Right cardiac atrium (tissue), 5 donors: ENCODE measurements at places on chromosomes 13 and 19. TPM values are rescaled to one million over a fixed set of nuclear protein-coding genes. Genes with fewer than 3 reads are reported as not detected.

ZNF808 gene
- 34.2 TPM for total RNA-seq

TRPM4 gene
- total RNA-seq: 36.4 TPM

GRCh38 chr13:71252184-71252704, 614.8 kb downstream of the DACH1 start:
- no peak for DNase-seq

DNA sequence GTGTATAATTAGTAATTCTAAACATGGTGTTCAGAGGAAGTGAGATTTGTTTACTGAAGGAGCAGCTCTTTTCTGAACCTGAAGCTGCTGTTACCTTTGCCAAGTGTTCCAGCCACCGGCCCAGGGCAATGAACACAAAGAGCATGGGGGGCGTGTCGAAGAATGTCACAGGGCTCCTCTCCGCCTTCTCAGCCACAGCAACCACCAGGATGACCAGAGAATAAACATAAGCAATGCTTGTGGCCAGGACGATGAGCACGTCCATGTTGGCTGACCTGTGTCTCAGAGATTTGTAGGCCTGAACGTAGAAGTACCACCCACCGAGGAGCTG, 53.1 kb downstream of the ATP7B start:
- no peak for DNase-seq

DNA sequence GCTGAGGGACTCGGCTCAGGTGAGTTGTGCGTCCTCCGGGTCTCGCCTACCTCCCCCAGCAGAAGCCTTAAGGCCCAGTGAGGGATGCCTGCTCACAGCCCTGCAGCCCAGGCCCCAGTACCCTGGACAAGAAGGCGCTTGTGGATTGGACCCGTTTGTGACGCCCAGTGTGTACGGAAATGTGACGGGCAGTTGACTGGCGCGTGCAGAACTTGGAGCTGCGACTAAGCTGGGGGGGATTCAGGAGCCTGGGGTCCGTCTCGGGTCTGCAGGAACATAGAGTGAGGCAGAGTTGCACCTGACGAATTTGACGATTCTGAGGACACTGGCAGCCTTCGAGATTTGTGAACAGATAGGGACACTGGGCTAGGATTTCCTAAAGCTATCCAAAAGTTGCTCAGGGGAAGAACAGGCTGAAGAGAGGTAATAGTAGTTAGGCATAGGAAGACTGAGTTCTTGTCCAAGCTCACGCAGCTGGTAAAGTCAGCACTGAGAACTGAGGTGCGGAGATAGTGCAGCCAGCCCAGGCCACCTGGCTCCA, 519 bp downstream of the ZNF551 start:
- no peak for DNase-seq

- no peak for DNase-seq
These were observed 7.6 kb upstream of the NALCN start for GRCh38 chr13:101423872-101424271.

DNA sequence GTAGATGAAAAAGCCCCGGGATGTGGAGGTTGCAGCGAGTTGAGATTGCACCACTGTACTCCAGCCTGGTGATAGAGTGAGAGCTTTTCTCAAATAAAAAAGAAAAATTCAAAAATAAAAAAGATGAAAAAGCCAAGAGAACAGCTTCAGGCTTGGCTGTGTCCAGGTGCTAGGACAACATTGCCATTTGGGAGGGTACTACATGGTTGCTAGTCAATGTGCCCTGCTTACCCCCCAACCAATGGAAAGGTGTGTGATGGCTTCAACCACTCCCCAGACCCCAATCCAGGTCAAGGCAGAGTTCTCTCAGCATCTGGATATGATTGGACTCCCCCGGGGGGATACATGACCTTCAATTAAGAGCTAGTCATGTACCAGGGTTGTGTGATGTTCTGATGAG, 2.3 kb upstream of the ANKLE1 start:
- no peak for DNase-seq
